ENCODE measurements at places on chromosomes 12 and 14. TPM values are rescaled to one million over a fixed set of nuclear protein-coding genes. Genes with fewer than 3 reads are reported as not detected.

CLEC2A gene
- total RNA-seq = not detected

AVPR1A gene
- total RNA-seq = 1.7 TPM

CRY1 gene
- total RNA-seq = 16.9 TPM

CIROP gene
- not detected for total RNA-seq

HOXC12 gene
- not detected for total RNA-seq

EMP1 gene
- total RNA-seq = 286 TPM

SYNE3 gene
- 19.3 TPM for total RNA-seq

ADAMTS20 gene
- total RNA-seq = not detected

ZC2HC1C gene
- 4.5 TPM for total RNA-seq

IL26 gene
- not detected for total RNA-seq

PLA2G1B gene
- 62.2 TPM for total RNA-seq

KERA gene
- not detected for total RNA-seq

Data from upper lobe of right lung (tissue), 1 donor.